Islet precursor cell (in vitro differentiated cells): ENCODE measurements at places on chromosomes 5 and 9.
A peak's percentile ranks its signal among the peaks of the same experiment; 100 is the strongest.

- peak; percentile 38 for DNase-seq
Measured at GRCh38 chr9:98568234-98568908, 140.4 kb downstream of the GABBR2 start.

DNA sequence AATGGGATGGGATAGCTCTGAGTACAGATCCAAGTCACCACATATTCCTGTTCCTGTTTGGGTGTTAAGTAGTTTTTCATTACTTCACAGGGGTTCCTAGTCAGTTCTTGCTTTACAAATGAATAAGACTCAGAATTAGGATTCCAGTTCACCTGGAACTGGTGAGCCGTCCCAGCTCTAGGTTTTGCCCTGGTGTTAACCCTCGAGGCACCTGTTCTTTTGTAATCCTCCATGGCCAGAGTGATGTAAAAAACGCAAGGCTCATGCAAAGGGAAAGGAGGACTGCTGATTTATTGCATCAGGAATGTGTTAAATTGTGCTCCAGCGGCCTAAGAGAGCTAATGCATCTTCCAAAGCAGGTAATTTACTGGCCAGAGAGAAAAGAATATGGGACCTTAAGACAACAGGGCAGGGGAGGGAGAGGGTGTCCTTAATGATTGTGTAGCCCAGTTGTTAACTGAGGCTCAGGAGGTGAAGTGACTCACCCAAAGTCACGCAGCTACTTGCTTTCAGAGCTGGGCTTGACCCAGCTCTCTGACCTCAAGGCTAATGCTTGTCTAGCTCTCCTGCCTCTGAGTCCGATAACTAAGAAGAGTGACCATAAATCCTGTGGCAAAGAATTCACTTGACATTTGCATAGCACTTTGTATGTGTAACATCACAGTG is 70.5 kb downstream of the DMRT2 start:
- no peak for DNase-seq

- DNase-seq, result no peak
Measured at GRCh38 chr9:126363847-126364671, 37.4 kb downstream of the MVB12B start.

GRCh38 chr9:4489919-4490704 is at the start of gene SLC1A1:
Gene SLC1A1, plus strand, starts transcription at chr9:4490468. Its CDS starts 212 bp downstream, at chr9:4490680.
- DNase-seq, result peak; percentile 85
